ENCODE measurements at places on chromosomes 1 and 21.

GRCh38 chr1:36778740-36779139 lies 255.6 kb downstream of the GRIK3 start:
- no peak for DNase-seq

DNA sequence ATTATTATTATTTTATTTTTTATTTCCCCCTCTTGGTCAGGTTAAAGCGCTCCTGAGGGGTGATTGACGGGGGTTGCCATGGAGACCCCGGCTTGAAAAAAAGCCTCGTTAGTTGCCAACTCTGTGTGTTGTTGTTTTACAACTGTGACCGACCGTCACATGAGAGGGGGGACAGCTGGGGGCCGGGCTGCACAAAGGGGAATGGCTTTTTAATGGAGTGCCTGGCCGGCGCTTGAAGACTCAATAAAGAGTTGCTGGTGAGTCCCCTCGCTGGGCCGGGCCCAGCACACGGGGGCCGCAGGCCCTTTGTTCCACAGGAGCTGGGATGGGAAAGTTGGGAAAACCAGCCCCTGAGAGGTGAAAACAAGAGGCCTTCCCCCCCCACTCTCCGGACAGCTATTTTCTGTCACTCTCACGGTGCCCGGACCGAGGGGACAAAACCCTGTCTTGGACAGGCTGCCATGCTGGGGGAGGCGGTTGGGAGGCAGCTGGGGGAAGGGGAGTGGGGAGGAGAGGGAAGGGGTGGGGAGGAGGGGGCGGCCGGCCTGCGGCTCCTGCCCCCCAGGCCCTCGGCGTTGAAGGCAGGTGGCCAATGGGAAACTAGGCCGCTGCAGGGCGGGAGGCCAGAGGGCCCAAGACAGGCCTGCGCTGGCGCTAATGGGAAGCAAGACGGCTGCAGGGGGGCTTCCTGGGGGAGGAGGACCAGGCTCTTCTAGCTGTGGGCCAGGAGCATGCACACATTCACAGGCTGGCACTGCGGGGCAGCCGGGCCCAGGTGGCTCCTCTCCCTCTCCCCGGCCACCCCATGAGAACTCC lies 67.6 kb downstream of the CASZ1 start:
- no peak for DNase-seq

DNA sequence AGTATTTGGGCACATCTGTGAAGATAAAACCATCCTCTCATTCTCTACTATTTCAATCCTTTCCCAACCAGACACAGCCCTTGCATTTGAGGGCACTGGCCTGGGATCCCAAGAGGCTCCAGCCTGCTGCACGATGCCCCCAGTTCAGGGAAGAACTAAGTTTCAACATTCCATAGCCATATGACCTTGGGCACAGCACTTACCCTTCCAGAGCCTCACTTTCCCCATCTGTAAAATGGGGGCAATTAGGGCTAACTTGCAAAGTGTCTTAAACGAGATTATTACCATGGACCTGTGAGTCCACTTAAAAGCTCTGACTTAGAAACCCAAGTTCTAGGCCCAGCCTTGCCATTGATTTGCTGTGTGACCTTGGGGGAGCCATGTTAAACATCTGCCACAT lies 22.9 kb downstream of the CDCP2 start:
- DNase-seq: no peak

GRCh38 chr1:245776694-245777332 lies 622.0 kb downstream of the KIF26B start:
- no peak for DNase-seq

GRCh38 chr1:12007204-12007603 lies 12.1 kb upstream of the MIIP start:
- DNase-seq: no peak

- no peak for DNase-seq
These were observed 252.4 kb upstream of the DUSP10 start for GRCh38 chr1:221994274-221994698.

DNA sequence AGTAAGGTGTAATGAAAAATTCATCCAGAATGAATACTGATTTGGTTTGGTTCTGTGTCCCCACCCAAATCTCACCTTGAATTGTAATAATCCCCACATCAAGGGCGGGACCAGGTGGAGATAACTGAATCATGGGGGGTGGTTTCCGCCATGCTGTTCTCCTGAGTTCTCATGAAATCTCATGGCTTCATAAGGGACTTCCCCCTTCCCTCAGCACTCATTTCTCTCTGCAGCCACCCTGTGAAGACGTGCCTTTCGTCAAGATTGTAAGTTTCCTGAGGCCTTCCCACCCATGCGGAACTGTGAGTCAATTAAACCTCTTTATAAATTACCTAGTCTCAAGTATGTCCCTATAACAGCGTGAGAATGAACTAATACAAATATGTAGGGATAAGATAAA lies 5.5 kb upstream of the SYNJ1 start:
- no peak for DNase-seq

DNA sequence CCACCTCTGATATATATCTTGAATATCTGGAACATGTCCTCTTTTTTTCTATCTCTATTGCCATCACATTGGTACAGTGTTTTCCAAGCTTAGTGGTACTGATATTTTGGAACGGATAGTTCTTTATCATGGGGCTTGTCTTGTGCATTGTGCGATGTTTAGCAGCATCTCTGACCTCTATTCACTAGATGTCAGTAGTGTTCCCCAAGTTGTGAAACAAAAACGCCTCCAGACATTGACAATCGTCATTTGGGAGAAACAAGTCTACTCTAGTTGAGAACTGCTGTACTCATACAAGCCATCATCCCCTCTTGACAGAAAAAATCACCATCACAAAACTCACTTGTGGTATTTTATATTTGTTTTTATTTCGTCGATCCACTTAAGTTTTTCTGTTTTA lies 79.7 kb upstream of the CHODL start:
- no peak for DNase-seq

DNA sequence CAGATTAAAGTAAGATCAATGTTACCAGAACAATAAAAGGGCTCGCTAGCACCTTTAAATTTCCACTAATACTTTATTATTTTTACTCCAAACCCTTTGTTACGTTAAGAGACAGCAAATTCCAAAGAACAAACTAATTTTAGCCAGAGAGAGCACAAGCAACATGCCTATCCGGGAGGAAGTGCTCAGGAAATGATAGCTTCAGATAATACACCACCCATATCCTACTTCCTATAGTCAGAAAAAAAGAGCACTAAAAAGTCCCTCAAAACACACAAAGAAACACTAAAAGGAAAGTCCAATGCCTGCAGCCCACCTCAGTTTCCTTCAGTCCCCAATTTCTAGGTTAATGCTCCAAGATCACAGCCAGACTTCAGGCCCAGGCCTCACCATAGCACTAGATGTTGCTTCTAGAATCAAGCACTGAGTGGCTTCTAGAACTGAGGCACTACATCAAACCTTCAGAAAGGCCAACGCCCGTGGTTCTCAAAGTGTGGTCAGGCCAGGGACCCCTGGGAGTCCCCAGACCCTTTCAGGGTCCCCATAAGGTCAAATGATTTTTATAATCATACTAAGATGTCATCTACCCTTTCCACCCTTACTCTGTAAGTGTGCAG lies 142.6 kb downstream of the PSMG1 start:
- DNase-seq: no peak
